ENCODE measurements at places on chromosomes 7 and 10.
A peak's percentile ranks its signal among the peaks of the same experiment; 100 is the strongest.

DNA sequence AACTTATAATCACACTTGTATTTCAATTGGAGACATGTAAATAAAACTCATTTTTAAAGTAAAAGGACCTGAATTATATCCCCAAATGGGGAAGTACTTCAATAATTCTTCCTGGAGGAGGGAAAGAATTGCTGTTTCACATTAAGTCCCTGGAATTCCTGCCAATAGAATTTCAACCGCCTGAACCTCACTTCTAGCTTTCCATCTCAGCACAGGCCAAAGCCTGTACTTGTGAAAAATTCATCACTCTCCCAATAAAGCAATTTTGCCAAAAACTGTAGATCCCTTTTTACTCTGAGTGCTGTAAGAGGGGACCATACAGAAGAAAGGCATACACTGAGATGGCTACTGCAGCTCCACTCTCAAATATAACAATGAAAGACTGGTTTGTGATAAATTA, 54.8 kb downstream of the CADPS2 start:
- no peak for DNase-seq
- no peaks in the 10 kb centered on the region for H3K36me3 ChIP-seq
- H3K4me3 ChIP-seq = no peak overlapping the region
- peaks cover 4% of the 10 kb centered on the region for H3K4me1 ChIP-seq
- H3K27me3 ChIP-seq = no peaks in the 10 kb centered on the region
- H3K27ac ChIP-seq = no peak overlapping the region

- H3K27ac ChIP-seq = no peak overlapping the region
- no peaks in the 10 kb centered on the region for H3K27me3 ChIP-seq
- no peaks in the 10 kb centered on the region for H3K36me3 ChIP-seq
- no peak for DNase-seq
- H3K4me3 ChIP-seq = no peak overlapping the region
Measured at GRCh38 chr10:31204090-31204489, 114.9 kb upstream of the ZEB1 start.

GRCh38 chr7:108282427-108282996, 152.4 kb upstream of the LAMB4 start:
- H3K36me3 ChIP-seq = no peaks in the 10 kb centered on the region
- no peak for DNase-seq
- no peaks in the 10 kb centered on the region for H3K27me3 ChIP-seq
- no peak overlapping the region for H3K4me3 ChIP-seq
- no peak overlapping the region for H3K27ac ChIP-seq

DNA sequence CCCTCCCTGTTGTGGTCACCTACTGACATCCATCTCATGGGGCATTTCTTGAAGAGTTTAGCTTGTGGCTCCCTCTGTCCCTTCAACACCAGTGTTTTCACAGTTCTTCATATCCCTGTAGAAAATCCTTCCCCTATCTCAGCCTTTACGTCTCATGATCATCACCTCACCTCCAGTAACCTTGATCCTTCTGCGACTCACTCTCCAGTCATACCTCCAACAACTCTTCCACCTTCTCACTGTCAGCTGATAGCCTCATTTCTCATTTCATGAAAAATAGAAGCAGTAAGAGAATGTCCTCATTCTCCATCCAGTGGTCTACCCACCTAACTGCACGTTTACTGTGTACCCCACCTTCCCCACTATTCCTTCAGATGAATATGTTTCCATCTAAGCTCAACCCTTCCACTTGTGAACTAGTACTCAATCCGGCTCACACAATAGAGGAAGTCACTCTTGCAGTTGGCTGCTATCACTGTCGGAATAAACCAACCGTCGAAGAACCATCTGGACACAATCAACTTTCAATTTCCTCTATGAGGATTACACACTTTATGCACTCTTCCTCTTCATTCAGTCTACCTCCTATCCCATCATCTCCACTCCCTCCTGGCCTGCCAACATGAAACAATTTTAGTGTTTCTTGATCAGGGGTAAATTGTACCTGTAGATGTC, 256.0 kb downstream of the AHR start:
- no peak for DNase-seq
- H3K27ac ChIP-seq = no peak overlapping the region
- no peaks in the 10 kb centered on the region for H3K4me1 ChIP-seq
- H3K36me3 ChIP-seq = no peaks in the 10 kb centered on the region
- no peak overlapping the region for H3K4me3 ChIP-seq
- peaks cover 2% of the 10 kb centered on the region for H3K27me3 ChIP-seq

DNA sequence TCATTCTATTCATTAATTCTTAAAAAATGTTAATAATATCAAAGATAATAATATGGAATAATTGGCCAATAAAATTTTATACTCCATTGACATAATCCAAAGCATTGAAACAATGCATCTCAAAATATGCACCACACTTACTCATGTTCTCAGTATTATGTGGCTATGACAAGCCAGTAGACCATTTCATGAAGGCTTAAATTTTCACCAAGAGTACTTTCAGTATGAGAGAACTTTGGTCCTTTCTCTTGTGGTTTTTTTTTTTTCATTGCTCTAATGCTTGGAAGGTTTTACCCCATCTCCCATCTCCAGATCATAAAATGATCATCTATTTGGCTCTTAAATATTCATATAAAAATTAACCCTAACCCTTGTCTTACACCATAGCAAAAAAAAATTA, 45.5 kb upstream of the TMEM140 start:
- DNase-seq = no peak
- H3K4me3 ChIP-seq = no peak overlapping the region
- no peaks in the 10 kb centered on the region for H3K27me3 ChIP-seq
- H3K36me3 ChIP-seq = no peaks in the 10 kb centered on the region
- no peak overlapping the region for H3K27ac ChIP-seq

- no peak overlapping the region for H3K4me3 ChIP-seq
- H3K27me3 ChIP-seq = peaks cover 8% of the 10 kb centered on the region
- no peak for DNase-seq
- H3K36me3 ChIP-seq = no peaks in the 10 kb centered on the region
- H3K27ac ChIP-seq = peak overlapping the region; percentile 3
Measured at GRCh38 chr10:78365694-78366093, 332.0 kb downstream of the RPS24 start.

DNA sequence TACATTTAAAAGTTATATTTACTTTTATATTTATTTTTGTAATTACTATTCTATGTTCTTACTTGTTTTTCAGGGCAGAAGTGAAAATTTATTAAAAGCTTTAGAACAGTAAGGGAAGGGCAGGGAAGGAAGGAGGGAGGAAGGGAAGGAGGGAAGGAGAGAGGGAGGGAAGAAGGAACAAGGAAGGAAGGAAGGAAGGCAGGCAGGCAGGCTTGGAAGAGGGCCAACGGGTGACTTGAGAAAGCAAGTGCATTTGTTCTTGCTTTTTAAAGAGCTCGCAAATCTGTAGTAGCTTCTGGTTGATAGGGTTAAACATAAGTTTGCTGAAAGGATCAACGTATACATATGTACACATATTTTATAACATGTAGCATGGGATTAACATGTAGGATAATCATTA, 725.3 kb upstream of the FZD8 start:
- H3K4me3 ChIP-seq = no peak overlapping the region
- H3K4me1 ChIP-seq = no peaks in the 10 kb centered on the region
- no peak overlapping the region for H3K27ac ChIP-seq
- no peaks in the 10 kb centered on the region for H3K36me3 ChIP-seq

DNA sequence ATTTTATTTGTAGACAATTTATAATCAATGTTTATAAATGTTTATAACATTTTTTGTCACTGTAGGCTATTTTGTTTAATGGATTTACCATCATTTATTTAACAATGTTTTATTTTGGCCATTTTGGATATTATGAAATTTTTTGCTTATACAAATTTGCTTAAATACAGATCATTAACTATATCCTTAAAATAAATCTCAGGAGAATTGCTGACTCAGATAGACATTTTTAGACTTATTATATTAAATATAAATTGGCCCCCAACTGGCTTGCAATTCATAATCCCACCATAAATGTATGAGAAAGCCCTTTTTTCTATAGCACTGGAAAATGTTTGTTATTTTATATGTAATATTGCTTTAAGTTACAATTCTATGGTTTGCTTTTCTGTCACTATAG, 3.8 kb upstream of the CLRN3 start:
- H3K4me1 ChIP-seq = no peaks in the 10 kb centered on the region
- no peaks in the 10 kb centered on the region for H3K27me3 ChIP-seq
- no peaks in the 10 kb centered on the region for H3K36me3 ChIP-seq
- no peak for DNase-seq
- no peak overlapping the region for H3K27ac ChIP-seq

DNA sequence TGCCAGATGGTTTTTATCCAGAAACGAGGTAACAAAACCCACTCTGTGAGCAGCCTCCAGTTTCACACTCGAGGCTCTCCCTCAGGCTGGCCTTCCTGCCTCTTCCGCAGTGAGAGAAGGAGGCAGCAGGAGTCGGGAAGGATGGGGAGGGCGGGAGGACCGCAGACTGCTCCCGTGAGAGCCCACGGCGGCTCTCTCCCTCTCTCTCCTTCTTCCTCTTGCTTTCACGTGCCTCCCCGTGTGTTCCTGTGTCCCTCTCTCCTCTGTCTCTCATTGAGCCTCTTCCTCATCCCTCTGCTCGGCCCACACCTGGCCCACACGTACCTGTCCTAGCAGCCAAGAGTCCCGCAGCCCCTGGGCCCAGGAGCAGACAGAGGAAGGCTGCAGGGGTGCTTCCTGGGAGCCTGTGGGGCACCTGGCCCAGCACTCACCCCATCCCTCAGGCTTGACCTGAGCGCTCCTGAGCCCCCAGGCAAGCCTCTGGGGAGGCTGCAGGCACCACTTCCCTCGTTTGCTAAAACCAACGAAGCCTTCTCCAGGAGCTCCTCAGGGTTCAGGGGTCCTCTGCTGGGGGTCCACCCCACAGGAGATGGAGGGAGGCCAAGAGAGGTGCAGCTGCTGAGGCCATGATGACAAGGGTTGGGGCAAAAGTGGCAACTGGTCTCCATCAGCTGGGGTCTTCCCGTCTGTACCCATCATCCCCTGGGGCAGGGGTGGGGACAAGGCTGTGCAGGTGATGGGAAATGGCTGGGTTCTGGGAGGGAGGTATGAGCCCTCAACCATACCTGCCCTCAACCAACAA, 13.6 kb downstream of the SPOCK2 start:
- no peak overlapping the region for H3K27ac ChIP-seq
- peaks cover 5% of the 10 kb centered on the region for H3K36me3 ChIP-seq
- DNase-seq = no peak
- peaks cover 6% of the 10 kb centered on the region for H3K27me3 ChIP-seq
- H3K4me3 ChIP-seq = no peak overlapping the region

DNA sequence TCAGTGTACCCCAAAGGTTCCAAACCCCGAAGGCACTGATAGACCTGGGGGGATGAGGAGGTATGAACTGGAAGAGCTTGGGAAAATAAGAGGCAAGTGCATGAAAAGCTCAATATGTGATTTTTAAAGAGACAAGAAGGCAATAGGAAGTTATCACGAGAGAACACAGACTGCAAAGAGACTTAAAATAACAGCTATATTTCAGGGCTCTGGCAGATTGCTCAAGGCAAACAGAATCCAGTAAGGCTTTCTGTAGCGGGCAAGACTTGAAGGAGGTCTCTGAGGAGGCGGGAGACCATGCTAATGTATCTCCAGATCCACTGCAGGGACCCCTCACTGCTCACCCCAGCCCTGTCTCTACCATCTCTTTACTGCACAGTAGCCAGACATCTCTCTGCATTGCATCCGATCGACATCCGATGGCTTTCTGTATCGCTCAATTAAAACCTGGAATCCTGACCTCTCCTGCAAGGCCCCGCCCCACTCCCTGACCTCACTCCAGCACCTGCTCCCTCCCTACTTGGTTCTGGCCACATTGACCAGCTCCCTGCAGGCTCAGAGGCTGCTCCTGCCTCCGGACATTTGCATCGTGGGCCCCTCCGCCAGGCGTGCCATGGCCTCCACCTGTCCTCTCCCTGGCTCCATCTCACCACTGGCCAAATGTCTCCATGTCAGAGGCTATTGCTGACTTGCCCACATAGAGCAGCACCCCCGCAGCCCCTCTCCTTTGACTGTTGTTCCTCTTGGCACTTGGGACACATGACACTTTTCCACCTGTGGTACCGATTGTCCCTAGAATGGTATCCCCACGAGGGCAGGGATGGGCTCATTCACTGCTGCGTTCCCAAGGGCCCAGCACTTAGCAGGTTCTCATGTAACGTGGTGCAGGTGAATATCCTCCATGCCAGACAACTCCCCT, 118.0 kb downstream of the PRKAG2 start:
- peaks cover 10% of the 10 kb centered on the region for H3K27me3 ChIP-seq
- no peak overlapping the region for H3K4me3 ChIP-seq
- H3K4me1 ChIP-seq = peaks cover 8% of the 10 kb centered on the region
- DNase-seq = no peak
- H3K36me3 ChIP-seq = no peaks in the 10 kb centered on the region
